ENCODE measurements at places on chromosomes 5 and 9.

- no peak for DNase-seq
Observed at GRCh38 chr9:76610011-76610352, 151.0 kb downstream of the GCNT1 start.

DNA sequence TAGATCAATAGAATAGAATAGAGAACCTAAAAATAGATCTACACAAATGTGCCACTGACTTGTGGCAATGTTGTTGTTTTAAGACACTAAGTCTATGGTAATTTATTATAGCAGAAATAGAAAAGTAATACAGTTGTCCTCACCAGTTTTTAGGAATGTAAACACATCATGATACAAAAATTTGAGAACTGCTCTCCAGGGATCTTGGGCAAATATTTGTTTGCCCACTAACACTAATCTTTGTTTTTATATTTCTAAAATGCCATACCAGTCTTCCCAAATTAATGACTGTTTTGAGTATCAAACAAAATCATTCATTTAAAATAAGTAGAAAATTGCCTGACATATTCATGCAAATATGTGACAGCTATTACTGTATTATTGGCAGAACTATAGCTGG lies 297.6 kb downstream of the BRINP1 start:
- DNase-seq: no peak

- no peak for DNase-seq
Observed at GRCh38 chr9:15421990-15422371, 695 bp upstream of the SNAPC3 start.

DNA sequence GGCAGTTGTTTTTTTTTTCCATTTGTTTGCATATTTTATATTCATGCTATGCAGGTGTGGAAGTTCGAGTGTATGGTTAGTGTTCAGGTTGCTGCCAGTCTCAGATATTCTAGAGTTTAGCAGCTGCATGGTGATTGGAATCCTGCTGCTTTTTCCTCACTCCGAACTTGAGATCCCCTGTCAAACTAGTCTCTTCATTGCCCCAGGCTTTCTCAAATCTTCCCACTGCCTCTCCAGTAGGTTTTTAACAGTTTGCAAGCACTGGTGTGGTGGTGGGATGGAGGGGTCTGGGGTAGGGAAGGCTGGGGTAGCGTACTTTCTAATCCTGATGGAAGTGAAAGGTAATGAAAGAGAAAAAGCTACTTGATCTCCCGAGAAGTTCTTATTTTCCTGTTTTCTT lies 112.9 kb downstream of the CHSY3 start:
- DNase-seq: no peak

DNA sequence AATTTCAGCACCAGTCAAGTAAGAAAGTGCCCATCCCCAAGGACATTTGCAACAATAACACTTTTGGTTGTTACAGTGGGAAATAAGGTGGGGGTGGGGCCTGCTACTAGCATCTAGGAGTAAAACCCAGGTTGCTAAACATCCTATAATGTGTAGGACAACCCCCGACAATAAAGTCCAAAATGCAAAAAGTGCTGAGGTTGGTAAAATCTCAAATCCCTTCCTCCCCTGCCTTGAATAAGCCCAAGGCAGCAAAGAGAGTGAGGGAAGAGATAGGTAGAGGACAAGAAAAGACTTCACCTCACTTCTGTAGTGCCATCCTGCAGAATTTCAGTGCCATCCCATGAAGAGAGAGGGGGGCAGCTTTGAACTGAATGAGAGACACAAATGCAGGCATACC lies 117.5 kb upstream of the NIPBL start:
- no peak for DNase-seq

DNA sequence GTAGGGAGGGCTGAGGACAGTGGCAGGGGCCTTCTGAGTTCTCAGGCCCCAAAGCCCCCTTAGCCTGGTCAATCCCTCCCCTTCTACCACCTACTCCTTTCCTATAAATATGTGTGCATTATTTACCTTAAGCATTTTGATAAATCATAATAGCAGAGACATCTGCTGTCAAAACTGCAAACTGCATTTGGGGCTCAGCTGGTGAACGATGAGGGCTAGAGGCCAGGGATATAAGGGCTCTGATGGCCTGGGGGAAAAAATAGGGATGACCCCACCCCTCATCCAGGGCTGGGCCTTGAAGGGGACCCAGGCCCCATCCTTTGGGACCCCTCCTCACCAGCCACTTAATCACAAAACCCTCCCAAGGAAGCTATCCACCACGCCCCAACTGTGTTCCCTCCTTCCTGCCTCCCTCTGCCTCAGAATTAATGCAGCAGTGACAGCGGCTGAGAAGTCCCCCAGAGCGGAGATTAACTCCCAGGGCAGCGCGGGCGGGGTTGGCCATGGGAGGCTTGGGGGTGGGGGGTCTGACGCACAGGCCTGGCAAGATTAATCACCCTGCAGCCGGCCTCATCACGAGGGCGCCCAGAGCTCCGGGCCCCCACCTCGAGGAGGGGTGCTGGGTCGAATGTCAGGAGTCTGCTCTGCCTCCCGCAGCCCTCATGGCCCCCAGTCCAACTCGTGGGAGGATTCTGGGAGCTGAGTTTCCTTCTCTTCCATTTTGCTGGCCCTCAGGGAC lies 42.1 kb downstream of the CXXC5 start:
- no peak for DNase-seq
